HT1080 (cell line): ENCODE measurements at places on chromosomes 11 and 22.

DNA sequence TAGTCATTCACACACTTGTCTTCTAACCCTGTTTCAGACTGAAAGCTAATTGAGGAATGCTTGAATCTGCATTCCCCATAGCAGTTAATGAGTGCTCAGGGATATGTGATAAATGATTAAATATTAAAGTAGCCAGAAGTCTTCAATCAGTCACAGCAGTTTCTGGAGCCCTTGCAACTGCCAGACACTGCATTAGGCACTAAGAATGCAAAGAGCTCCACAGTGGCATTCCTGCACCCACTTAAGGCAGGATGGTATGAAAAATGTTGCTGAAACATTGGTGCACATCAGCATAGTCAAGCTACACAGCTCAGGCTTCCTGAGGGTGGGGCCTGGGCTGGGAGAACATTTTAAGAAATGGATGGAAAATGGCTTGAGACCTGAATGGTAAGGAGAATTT is 6.5 kb downstream of the DTX4 start:
- no peak for DNase-seq

- no peak for DNase-seq
These were observed 37.1 kb upstream of the CREB3L1 start for GRCh38 chr11:46240371-46240770.

DNA sequence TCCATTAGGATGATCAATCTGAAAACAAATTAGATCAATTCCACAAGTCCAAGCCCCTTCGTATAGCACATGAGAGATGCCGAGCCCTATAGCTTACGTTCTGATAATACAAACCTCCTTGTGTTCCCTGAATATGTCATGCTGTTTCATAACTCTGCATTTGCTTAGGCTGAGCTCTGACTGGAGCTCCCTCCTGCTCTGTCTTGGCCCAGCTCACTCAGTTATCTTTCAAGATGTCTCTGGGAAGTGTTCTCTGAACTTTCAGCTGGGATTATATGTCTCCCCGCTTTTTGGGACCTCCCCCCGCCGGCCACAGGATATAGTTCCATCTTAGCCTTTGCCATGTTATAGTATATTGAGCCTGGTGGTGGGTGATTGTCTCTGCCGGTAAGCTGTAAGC is 44.0 kb downstream of the FDX1 start:
- DNase-seq: no peak

- DNase-seq: no peak
These were observed 379 bp upstream of the BRMS1 start for GRCh38 chr11:66345316-66345649.

DNA sequence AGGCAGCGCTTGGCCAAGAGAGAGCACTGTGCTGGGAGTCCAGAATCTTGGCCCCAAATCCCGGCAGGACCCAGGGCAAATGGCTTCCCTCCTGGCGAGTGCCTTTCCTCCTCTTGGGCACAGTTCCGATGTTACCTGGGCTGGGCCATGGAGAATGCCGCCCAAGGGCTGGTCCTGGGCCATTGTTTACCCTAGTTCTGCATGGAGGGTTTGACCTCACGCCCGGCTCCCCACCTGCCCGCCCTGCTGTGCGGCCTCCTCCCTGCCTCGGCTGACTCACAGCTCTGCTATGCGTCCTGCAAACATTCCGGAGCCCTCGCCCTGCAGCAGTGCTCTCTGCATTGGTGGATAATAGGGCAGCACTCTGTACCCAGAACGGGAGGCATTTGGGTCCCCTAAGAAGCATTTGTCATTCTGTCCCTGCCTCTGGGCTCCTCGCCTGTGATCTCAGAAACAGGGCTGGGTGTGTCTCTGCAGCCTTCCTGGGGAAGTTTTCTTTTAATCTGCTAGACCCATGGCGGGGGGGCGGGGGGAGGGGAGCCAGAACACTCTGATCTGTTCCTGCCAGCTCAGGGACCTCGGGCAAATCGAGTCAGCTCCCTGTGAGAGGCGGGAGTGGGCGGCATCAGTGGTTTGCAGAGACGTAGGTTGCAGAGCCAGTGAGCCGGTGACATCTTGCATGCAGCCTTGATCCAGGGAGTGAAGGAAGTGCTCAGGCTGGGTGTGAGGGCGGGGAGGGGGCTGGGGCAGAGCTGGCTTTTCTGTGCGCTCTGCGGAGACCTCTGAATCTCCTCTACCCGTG is 32.9 kb upstream of the SMIM38 start:
- peak; percentile 86 for DNase-seq

DNA sequence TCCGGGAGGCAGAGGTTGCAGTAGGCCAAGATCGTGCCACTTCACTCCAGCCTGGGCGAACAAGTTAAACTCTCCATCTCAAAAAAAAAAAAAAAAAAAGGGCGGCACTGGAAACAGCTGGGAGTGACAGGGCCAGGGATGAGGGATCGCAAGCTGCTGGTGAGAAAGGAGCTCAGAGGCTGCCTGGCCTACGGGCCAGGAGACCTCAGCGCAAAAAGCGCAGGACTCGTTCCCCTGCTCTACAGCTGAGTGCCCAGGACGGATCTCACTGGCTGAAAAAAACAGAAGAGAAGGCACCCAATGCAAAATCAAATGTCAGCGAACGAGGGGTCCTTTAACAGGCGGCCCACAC is 650 bp upstream of the NUP50 start:
- DNase-seq: peak; percentile 36

GRCh38 chr22:23626286-23626975 is 5.7 kb downstream of the DRICH1 start:
- DNase-seq: no peak
